HS-27A (cell line): ENCODE measurements at places on chromosomes 13 and 19.

GRCh38 chr19:56837492-56838023, 3.0 kb downstream of the PEG3 start:
- no peak for DNase-seq

- DNase-seq = no peak
Measured at GRCh38 chr19:4567584-4568071, 8.1 kb upstream of the SEMA6B start.

GRCh38 chr13:90564096-90564495, 783.4 kb upstream of the MIR17HG start:
- DNase-seq = no peak

DNA sequence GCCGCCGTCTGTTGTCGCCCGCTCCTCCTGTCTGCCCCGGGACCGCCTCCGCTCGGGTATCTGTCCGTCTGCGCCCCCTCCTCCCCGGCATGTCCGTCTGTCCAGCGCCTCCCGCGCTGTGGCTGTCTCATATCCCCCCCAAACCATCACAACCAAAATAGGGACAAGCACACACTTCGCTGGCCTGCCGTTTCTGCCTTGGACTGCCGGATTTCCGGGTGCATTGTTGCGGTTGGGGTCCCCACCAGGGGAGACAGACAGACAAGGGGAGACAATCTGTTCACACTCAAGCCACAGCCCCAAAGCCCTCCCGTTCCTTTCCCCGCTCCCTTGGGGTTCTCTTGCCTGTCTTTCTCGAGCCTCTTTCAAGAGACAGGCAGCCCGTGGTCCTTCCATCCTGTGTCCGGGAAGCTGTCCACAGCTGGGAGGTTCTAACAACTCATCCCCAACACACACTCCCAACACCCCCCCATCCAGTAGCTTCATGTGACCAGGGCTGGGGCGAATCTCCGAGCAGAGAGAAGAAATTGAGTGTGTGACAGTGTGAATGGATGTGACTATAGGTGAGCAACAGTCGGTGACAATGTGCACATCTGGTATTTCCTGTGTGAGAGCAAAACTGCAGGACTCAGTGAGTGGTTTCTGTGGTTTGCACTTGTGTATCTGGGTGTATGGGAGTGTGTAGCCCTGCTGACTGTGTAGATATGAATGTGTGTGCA, 16.5 kb upstream of the FOSB start:
- DNase-seq = no peak

GRCh38 chr13:29484796-29485195, 110.7 kb downstream of the SLC7A1 start:
- no peak for DNase-seq

DNA sequence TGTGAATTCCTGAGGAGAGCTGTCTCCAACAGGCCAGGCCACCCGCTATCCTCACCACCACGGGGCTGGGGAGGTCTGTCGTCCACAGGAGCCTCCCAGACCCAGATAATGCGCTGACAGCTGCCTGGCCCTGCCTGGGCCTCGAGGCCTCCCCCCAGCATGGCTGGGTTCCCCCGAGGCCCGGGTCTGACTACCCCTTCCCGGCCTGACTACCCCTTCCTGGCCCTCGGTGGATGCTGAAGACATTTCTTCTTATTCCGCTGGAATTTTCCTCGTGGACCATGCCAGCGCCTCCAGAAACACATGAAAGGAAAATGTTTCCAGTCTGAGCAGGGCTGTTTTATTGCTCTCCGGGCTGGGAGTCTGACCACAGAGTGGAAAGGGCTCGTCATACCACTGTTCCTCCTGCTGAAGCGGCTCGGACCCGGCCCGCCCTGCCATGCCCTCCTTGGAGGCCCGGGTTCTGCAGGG, 16.8 kb upstream of the COMP start:
- DNase-seq = no peak
